GM20000 (cell line): ENCODE measurements at places on chromosomes 1 and 21.

DNA sequence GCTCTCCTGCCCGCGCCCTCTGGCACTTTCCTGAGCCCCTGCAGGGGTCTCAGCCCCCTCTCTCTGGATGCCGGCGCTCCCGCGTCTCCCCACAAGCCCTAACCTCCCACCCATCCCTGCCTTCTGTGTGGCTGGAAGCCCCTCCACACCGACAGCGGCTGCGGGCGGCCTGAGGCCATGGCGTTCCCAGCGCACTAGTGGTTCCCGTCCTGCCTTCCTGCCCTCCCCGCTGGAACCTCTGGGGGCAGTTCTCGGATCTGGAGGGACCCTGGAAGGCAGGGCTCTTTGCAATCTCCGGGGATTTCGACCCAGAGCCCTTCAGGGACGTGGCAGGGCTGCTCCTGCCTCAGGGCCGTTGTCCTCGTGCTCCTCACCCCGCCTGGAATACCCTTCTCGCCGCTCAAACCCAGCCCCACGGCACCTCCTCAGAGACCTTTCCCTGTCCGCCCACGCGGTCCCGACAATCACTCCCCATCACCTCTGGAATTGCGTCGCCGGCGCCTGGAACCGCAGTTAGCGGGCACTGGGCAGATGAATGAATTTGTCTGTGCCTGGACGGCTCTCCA is 493 bp upstream of the ESPN start:
- peak; percentile 50 for DNase-seq

DNA sequence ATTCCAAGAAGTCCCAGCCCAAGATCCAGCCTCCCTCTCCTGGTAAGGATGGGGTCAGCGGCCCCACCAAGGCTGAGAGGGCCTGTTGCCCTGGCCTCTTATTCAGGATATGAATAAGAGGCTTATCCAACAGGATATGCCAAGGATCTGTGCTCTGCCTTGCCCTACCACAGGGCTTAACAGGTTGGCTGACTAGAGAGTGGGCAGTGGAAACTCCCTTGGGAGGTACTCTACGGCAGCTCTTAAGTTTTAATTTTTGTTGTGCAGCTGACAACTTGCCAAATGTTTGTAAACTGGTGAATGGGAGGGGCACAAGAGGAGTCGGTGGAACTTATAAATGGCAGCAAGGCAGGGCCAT is 16.5 kb upstream of the PIGV start:
- DNase-seq = no peak

- no peak for DNase-seq
Measured at GRCh38 chr1:60989749-60990713, 92.3 kb upstream of the NFIA start.

DNA sequence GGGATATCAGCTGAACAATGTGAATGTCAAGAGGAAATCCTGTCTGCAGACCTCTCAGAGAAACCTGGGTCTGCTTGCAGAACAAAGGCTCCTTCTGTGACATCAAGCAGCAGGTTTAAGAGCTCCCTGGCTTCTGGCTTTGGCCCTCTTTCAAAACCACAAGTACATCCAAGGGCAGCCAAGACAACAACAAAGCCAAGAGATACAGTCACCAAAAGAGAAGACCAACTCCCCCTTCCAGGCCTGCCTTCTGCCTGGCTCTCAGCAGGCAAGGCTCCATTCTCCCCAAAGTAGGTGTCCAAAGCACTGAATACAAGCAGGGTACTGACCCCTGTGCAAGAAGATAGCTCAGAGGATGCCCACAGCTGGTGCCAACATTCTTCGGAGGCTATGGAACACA is 11.5 kb downstream of the BCAR3 start:
- no peak for DNase-seq

DNA sequence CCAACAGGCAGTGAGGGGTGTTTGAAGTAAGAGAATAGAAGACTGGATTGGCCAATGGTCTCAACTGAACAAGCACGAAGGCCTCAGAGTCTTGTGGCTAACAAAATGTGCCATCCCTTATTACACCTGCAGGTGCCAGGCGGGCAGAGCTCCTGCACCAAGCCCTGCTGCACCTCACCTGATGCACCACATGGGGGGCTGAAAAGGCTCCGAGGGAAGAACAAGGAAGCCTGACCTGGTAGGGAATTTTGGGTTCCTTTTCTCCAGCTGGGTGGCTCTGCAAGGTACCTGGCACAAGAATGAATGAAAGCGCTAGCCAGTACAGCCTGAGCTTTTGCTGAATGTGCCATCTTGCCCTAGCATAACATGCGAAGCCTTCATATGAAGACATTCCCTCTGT is 9.7 kb downstream of the HSD3B1 start:
- no peak for DNase-seq

DNA sequence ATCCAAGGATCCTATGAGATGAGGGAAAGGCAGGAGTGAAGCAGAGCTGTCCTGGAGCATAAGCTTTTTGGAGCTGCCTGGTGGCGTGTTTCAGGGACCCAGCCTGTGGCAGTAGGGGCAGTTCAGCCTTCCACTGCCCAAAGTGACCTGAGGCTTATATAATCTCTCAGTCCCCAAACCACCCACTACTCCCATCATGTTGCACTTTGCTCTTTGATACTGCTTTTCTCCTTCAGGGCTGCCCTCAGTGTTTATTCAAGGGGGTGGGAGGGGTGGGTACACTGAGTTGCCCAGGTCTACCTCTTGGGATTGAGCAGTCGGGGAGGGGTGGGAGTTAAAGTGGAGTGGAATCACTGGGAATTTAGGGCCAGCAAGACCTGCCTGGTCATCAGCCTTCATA is 9.3 kb downstream of the HCN3 start:
- no peak for DNase-seq

- no peak for DNase-seq
Measured at GRCh38 chr1:36729289-36729688, 246.6 kb upstream of the CSF3R start.
